ENCODE measurements at places on chromosomes 12 and 14. TPM values are rescaled to one million over a fixed set of nuclear protein-coding genes. Genes with fewer than 3 reads are reported as not detected.

GRCh38 chr14:101475456-101476257, 85.6 kb upstream of the DIO3 start:
- peak; percentile 24 for DNase-seq

DNA sequence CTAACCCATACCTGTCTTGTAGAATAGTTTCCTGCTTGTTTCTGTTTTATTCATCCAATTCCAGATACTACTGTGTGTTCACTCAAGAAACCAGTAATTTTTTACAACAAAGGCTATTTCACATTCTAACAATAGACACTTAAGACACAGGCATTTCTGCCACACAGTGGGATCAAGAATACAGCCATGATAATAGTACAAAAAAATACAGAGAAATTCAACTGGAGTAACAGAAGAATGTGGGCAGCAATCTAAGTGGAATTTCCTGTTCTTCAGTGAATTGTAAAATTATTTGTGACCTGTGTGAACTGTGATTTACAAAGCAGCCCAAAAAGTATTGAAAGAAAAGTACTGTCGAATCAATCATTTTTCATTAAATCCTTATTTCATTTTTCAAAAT, 282.9 kb downstream of the CCER1 start:
- no peak for DNase-seq

DNA sequence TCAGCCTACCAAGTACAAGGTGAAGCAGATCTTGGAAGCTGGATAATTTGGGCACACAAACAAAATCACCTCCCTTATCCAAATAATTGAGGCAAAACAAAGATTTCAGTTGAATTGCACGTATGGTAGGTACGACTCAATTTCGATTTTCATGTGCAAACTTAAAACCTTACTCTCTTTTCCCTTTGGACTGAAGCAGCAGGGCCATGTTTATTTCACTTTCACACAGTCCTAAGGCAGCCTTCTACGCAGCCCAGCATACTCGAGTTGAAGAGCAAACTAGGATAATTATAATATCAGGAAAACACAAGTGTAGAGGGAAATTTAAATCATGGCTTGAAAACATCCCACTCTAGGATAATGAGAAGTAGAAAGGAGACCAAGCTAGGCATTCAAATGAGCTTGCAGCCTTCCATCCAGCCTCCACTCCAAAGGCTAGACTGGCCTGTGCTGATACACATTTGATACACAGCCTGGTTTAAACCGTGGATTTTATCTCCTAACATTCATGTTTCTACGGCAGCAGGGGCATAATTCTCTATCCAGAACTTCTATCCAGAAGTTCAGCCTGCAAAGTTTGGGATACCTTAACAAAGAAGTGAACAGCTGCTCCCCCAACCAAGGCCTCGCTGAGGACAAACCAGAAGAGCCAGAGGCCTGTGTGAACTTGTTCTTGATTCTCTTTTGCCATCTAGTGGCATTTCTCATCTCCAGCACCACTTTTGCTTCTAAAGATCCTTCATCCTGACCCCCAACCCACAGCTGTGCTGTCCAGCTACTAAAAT, 2.4 kb upstream of the RNASE7 start:
- no peak for DNase-seq

GRCh38 chr12:39623919-39624318, 4.3 kb upstream of the ABCD2 start:
- no peak for DNase-seq

GRCh38 chr12:102394200-102394599, 86.2 kb downstream of the IGF1 start:
- no peak for DNase-seq

The LMO3 gene
- total RNA-seq = 122 TPM

The PA2G4 gene
- total RNA-seq = 90.2 TPM

GRCh38 chr12:99769396-99769980, 121.9 kb downstream of the GARIN6 start:
- DNase-seq = no peak

The YLPM1 gene
- 48.4 TPM for total RNA-seq

GRCh38 chr12:66242311-66242710, 53.3 kb downstream of the IRAK3 start:
- DNase-seq = no peak

- DNase-seq = no peak
Measured at GRCh38 chr12:64672925-64673409, 62.7 kb downstream of the RASSF3 start.

The SYCP3 gene
- 0.31 TPM for total RNA-seq

DNA sequence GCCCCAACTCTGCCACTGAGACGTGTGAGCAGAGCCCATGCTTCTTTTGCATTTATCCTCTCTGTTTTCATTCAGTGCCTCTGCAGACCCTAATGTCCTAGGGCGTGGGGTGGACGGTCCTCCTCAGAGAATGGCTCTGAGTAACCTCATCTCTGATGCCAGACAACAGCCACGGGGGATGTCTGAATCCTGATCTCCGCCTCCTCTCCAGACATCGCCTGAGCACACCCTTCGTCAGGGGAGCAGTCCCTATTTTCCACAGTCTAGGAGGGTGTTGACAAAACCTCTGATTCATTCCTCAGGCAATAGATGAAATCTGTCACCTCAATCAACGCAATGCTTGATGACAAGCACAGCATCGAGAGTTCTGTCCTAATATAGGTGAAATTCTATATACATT, 109.2 kb upstream of the DYRK2 start:
- no peak for DNase-seq

DNA sequence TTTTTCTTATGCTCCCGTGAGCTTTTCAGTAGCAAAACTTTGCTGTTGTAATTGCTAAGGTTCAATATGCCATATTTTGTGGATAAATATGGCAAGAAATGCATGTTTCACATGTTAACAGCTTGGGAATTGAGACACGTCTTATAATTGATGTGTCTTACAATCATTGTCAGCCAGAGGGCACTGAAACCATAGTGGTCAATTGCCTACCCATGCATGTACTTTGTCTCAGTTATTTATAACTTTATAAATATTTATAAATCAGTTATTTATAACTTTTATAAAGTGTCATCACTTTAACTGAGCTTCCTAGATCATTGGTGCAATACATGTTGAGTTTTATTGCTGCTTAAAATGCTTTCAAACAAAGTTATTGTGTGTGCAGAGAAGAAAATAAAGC, 82.0 kb downstream of the CATSPERB start:
- no peak for DNase-seq

The KITLG gene
- 29.8 TPM for total RNA-seq

The SPIC gene
- not detected for total RNA-seq

- DNase-seq = no peak
Measured at GRCh38 chr12:49260166-49260565, 4.7 kb upstream of the TUBA1C start.

- DNase-seq = no peak
Measured at GRCh38 chr12:89436062-89436461, 83.8 kb upstream of the DUSP6 start.

DNA sequence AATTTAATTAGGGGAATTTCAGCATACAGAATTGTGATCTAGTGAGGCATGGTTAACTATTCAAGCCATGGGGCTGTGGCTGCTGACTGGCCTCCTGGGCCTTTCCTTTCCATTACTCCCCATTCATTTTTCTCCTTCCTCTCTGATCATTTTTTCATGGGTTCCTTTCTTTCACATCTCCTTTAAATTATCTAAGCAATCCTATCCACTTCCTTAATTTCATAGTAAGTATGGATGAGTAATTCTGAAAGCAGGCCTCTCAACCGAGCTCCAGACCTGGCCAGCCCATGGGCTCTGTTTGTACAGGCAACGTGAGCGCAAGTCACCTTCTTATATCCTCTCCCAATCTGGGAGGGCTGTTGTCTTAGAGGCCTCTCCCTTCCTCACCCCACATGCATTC, 13.4 kb downstream of the CKAP4 start:
- no peak for DNase-seq

The REC8 gene
- total RNA-seq = 14.8 TPM

DNA sequence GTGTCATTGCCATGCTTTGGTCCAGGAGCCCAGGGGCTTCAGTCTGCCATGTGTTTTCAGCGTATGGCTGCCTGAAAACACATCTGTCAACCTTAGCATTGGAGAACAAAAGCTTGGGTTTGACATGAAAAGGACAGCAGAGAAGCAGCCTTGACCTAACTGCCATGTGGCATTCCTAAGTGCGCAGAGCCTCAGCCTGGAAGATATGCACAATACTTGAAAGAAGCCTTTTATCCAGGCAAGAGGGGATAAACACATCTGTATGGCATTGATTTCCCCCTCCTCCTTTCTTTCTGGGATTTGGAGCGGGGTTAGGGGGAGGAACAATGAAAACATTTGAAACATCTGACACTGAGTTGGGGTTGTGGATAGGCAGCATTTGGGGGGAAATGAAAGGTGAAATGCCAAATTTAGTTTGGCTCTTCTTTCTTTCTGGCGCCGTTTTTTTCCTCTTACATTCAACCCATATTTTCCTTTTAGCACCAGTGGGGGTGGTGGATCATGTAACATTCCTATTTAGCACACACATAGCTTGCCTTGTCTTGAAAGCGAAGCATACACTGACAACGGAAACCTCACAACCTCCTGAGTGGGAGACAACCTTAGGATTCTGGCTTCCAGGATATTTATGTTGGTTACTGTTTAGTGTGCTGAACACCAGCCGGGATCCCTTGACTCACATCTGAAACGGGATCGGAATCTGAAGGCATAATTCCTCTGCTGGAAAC, 177.0 kb downstream of the C12orf75 start:
- no peak for DNase-seq

The MGP gene
- total RNA-seq = 317 TPM

GRCh38 chr12:124404162-124404784, 109.4 kb downstream of the RFLNA start:
- DNase-seq = no peak

DNA sequence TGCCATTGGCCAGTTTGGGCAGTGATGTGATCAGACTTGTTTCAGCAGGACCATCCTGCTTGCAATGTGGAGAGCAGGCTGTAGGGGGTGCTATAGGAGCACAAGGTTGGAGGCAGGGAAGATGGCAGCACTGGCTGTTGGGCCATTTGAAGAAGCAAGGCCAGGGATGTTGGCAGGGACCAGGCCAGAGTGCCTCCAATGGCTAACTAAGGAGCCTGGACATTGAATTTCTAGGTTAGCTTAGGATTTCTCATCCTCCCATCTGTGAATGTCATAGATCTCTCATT, 23.5 kb downstream of the FGF23 start:
- DNase-seq = no peak

GRCh38 chr12:112741106-112741505, 50.4 kb upstream of the RPH3A start:
- no peak for DNase-seq

DNA sequence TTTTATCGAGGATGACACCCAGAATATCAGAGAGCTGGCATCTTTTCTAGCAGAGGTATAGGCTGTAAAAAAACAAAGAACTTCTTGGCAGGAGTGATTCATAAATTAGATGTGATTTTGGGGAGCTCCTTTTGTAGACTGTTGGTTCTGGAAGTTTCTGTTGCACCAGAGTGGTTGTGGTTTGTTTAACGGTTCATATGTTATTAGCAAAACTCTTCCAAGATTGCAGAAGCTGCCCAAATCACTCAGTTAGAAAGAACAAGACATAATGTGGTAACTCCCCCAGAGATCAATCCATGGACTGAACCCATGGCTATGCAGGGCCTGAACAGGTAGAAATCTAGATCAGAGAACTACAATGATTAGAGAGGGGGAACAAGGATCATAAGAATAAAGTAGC, 6.7 kb upstream of the RNASE10 start:
- no peak for DNase-seq

The C14orf132 gene
- total RNA-seq = 7.3 TPM

The MAP1LC3B2 gene
- not detected for total RNA-seq

GRCh38 chr14:69087061-69087461, 65.9 kb downstream of the DCAF5 start:
- no peak for DNase-seq

The GALNT8 gene
- 0.84 TPM for total RNA-seq

DNA sequence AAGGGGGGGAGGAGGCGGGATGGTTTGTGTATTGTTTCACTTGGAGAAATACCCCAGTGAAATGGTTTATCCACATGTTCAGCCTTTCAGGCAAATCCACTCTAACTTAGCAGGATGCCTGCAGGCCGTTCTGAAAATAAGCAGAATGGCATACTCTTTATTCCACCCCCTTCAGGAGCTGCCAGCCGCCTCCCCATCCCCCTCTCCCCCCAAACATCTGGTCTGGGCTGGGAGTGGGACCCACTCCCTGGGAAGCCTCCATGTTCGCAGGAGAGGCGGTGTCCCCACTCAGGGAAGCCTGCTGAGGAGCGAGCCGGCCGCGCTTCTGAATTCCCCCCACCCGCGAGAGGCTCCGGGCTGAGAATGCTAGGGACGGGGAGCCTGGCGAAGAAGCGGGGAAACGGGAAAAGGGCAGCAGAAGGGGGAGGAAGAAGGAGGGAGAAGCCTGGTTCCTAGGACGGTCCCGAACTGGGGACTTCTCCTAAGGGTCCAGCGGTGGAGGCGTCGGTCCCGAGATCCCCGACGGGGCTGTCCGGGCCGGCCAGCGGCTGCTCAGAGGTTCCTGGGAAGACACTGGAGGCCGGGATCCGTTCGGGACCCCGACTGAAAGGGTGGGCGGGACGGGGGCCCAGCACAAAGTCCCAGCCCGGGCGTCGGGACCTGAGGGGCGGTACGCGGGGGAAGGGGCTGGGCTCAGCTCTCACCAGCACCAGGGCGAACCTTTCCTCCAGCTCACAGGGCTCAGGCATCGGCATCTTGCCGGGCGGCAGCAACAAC, 666 bp downstream of the FMNL3 start:
- no peak for DNase-seq

DNA sequence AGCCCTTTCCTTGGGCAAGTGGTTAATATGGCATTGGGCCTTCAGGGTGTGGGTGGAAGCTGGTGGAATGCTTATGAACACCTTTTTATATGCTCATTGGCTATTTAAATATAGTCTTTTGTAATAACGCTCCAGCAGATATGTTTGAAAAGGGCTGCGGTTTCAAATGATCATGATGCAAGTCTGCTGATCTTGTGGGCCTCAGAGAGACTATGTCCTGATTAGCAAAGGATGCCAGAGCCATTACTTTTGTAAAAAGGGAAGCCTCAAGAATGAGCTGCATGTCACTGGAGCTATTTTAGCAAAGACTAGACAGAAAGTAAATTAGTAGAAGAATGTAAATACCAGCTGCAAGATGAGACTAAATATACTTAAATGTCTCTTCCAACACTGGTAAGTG, 200.5 kb downstream of the GXYLT1 start:
- DNase-seq = no peak

DNA sequence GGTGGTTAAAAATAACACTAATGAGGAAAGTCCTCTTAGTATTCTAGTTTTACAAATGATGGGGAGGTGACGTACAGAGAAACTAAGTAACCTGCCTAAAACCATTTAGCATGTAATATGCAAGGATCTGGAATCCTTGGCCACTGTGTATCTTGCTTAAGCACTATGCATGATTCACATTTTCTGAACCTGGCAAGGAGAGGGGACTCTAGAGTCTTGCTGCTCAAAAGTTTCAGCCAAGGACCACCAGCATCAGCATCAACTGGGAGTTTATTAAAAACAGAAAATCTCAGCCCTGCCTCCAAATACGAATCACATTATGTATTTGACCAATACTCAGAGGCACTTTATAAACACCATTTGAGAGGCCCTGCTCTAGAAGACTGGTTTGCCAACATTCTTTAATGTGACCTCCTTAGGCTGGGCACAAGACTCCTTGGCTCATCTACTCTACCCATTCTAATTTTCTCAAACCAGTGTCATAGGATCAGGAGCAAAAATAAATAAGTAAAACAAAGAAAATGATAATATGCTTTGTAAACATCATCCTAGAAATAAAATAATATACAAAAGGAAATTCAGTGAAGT, 52.9 kb downstream of the ABCC9 start:
- no peak for DNase-seq

GRCh38 chr12:113587720-113588119, 116.0 kb upstream of the LHX5 start:
- no peak for DNase-seq

The SLC7A8 gene
- 94.0 TPM for total RNA-seq

GRCh38 chr12:45186762-45187161, 29.1 kb upstream of the ANO6 start:
- DNase-seq = no peak
